ENCODE measurements at places on chromosomes 12 and 14.

DNA sequence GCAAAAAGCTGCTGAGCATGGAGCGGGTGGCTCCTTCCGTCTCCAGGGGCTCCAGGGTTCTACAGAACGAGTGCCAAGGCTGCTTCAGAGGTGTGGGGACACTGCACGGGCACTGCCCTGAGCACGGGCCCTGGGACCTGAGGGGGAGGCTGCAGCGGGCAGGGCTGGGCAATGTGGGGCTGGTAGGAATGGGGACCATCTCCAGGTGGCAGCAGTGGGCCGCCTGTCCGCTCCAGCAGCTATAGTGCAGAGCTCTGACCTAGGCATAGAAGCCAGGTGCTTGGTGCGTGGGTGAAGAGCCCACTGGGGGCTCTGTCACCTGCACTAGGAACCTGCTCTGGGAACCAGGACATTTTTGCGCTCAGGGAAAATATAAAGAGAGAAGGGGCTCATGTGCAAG lies 22.3 kb downstream of the HDAC7 start:
- DNase-seq: peak; percentile 23

- no peak for DNase-seq
These were observed 12.8 kb upstream of the ZDHHC22 start for GRCh38 chr14:77154421-77154820.

- DNase-seq: no peak
These were observed 18.9 kb downstream of the FOS start for GRCh38 chr14:75297411-75298040.

- DNase-seq: no peak
These were observed 8.3 kb upstream of the CRACR2A start for GRCh38 chr12:3761116-3761735.

DNA sequence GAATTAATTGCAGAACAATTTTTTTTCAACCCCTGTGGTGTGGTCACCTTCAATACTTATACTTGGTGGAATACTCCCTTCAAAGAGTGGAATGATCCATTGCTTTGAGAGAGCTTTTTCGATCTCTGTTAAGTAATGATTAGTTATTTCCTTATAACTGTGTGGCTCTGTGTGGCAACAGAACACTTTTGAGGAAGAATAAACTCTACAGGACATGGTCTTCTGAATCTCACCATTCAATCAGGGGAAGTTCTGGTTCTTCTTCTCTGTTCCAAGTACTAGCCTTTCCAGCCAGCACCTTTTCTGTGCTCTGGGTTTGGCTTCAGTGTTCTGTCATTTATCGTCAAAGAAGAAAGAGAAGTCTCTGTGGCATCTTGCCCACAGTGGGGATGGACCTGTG lies 369.2 kb downstream of the ZFP36L1 start:
- no peak for DNase-seq

GRCh38 chr14:97293659-97294058 lies 496.5 kb downstream of the VRK1 start:
- DNase-seq: no peak

GRCh38 chr12:25253371-25254068 lies 2.8 kb upstream of the KRAS start:
- no peak for DNase-seq

DNA sequence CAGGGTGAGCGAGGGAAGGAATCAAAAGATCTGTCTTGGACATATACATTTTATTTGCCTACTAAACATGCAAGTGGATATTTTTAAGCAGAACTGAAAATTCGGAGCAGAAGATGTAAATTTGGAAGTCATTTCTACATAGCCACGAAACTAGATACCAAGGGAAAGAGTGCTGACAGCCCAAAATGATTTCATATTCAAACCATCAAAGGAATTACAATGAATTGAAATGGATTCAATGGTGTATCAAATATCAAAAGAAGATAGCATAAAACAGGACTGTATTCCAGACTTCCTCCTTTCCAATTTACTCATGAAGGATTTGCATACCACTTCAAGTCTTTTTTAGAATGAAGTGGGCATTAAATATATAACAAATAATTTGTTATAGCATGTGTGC lies 313.5 kb upstream of the KITLG start:
- no peak for DNase-seq

- no peak for DNase-seq
These were observed 1351.1 kb downstream of the TMEM121 start for GRCh38 chr14:106877517-106877916.

DNA sequence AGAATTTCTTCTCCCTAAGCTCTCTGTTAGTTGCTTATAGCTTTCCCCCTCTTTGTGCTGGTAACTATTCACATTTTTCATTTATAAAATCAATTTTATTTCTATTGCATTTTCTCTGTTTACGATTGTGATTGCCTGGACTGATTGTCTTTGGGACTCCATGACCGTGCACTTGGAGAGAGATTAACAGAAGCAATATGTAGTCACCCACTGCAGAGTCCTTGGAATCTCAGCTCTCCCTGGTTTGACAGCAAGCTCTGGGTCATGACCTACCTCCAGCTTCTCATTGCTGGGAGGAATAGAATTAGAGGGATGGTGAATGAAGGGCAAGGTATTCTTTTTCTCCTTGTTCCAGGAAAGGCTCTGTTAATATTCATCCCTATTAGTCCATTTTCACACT lies 398.2 kb downstream of the AACS start:
- DNase-seq: no peak

DNA sequence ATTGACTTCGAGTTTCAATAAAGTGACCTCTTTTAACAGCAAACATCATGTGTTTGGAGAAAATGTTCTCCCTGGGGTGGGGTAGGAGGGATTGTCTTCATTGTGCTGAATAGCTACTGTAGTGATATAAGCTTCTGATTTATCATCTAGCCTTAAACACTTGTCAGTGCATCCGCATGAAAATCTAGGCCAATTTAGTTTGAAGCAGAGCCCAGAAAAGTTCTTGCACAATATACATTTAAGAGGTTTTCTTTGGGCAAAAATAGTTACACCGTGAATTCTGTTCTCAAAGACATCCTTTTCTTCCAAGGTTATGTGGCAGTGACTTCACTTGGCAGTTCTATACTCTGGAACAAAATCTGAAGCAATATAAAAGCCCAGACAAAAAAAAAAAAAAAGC lies 136.0 kb upstream of the IFNG-AS1 start:
- no peak for DNase-seq

GRCh38 chr14:58537004-58537403 lies 100.8 kb upstream of the DACT1 start:
- DNase-seq: no peak

GRCh38 chr12:62599854-62600437 lies 133.3 kb downstream of the MON2 start:
- no peak for DNase-seq

DNA sequence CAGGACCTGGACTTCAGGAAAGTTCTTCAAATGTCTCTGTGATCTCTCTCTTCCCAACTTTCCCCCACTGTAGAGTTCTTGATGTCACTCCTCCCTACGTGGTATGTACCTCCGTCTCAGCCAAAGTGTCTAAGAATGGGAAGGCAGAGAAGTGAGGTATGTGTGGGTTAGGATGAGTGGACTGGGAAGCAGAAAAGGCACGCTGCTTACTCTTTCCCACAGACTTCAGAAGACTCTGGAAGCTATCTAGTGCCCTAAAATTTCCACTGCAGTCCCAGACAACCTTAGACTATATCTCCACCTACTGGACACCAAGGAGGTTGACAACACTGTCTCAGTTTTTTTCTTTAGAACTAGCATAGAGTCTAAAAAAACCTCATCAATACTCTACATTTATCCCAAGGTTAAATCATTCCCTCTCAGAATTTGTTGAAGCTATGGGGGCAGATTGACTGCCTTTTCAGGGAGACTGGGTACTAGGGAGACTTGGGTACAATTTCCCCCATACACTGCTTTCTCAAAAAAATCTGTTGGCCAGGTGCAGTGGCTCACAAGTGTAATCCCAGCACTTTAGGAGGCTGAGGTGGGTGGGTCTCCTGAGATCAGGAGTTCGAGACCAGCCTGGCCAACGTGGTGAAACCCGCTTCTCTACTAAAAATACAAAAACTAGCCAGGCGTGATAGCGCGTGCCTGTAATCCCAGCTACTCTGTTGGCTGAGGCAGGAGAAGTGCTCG lies 20.6 kb upstream of the ITGA5 start:
- DNase-seq: no peak

DNA sequence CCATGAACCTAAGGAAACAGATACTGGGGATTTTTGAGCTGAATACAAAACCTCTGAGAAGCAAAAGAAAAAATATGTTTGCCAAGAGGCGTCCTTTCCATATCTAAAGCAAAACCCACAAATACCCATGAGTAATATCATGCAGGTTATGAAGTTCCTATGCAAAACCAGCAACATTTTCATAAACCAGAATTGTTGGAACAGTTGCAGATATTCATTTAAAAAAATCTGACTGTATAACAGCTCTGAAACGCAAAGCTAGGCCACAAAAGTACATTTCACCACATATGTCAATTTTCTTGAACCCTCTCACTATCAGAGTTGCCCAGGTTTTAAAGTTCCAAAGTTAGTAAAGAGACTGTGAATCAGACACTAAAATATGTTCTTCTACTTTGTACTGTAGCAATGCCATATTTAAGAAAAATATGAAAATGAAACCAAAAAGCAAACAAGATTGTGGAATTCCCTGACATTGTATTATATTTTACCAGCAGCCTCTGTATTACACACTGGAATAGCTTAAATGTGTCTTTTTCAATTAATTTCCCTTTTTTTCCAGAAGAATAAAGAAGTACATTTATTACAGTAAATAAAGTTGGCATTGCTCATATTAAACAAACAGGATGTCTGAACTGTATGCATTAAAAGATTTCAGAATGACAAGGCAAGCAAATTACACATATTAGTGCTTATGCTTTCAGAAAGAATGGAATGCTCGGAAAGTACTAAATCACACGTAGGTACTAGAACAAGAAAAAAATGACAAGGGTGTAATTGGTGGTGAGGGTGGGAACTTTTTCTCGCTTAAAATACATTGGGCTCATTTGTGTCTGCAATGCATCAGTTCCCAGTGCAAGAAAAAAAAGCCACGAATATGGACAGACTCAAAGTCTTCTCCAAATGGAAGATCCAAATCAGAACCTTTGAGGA lies 33.6 kb upstream of the HIF1A start:
- DNase-seq: no peak

All from stimulated activated CD8-positive, alpha-beta memory T cell treated with anti-CD3 and anti-CD28 coated beads, Interleukin-2, amount 100 ng/mL, for 1 hour (primary cell).